ENCODE measurements at places on chromosomes 2 and 18. TPM values are rescaled to one million over a fixed set of nuclear protein-coding genes. Genes with fewer than 3 reads are reported as not detected.

DNA sequence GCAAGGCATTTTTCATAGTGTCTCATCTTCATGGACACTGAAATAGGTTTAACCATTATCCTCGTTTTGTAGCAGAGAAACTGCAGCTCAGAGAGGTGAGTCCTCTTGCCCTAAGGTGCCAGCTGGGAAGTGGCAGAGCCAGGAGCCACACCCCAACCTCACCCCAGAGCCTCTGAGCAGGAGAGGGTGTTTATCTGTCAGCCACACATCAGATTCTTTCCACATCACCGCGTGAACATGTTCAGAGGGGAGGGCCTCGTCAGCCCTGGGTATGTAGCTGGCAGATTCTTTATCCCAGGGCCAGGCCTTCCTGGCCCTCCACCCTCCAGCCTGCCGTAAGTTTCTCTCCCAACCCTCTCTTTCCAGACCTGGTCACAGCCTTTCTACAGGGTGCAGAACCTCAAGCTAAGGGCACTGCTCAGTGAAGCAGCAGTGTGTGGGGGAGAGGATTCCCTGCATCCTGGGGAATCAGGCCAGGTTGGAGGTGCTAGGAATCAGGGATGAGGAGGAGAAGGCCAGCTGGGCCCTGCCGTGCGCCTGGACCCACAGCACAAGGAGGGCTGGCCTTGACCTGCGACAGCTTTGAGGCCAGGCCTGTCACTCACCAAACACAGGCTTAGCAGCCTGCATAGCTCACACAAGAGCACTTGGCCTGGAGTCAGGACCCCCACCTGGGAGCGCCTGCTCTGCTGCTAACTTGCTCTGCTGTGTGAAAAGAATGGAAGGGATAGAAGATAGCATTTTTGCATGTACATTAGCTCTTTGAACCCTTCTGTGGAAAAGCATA lies 111.3 kb upstream of the MCFD2 start:
- no peaks in the 10 kb centered on the region for H3K4me1 ChIP-seq
- no peaks in the 10 kb centered on the region for H3K36me3 ChIP-seq
- no peak overlapping the region for H3K27ac ChIP-seq
- no peak for DNase-seq

DNA sequence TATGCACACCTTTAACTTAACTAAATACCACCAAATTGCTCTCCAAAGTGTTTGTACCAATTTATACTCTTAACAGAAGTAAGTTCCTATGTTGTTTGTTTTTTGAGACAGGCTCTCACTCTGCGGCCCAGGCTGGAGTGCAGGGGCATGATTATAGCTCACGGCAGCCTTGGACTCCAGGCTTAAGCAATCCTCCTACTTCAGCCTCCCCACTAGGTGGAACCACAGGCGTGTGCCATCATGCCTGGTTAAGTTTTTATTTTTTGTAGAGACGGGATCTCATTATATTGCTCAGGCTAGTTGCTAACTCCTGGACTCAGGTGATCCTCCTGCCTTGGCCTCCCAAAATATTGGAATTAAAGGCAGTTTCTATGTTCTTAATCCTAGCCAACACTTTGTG lies 13.1 kb upstream of the NAB1 start:
- no peak overlapping the region for H3K4me3 ChIP-seq
- no peaks in the 10 kb centered on the region for H3K27me3 ChIP-seq
- H3K36me3 ChIP-seq: no peaks in the 10 kb centered on the region
- no peaks in the 10 kb centered on the region for H3K4me1 ChIP-seq
- H3K27ac ChIP-seq: no peak overlapping the region
- no peak for DNase-seq

GRCh38 chr2:161766334-161766733 lies 142.1 kb downstream of the SLC4A10 start:
- no peaks in the 10 kb centered on the region for H3K4me1 ChIP-seq
- H3K27ac ChIP-seq: no peak overlapping the region
- no peaks in the 10 kb centered on the region for H3K27me3 ChIP-seq

DNA sequence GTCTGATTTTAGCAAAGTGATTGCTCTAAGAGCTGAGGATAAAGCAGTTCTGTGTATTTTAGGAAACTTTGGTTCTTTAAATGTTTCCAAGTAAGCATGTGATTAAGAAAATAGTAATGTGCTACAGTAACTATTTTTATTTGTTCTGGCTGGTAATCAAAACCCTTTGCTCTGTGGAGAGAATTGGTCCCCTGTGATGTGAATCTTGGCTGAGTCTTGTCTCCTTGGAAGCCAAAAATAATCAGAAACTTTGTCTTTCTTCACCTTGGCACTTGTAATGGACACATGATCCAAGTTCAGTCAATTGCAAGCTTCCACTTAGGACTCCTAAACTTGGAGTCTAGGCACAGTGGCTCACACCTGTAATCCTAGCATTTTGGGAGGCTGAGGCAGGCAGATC lies 422.7 kb upstream of the CDH20 start:
- H3K4me1 ChIP-seq: no peaks in the 10 kb centered on the region
- H3K27me3 ChIP-seq: no peaks in the 10 kb centered on the region
- H3K27ac ChIP-seq: no peak overlapping the region
- no peaks in the 10 kb centered on the region for H3K36me3 ChIP-seq

- no peak overlapping the region for H3K27ac ChIP-seq
- no peaks in the 10 kb centered on the region for H3K36me3 ChIP-seq
- no peaks in the 10 kb centered on the region for H3K4me1 ChIP-seq
- no peaks in the 10 kb centered on the region for H3K27me3 ChIP-seq
- H3K4me3 ChIP-seq: no peak overlapping the region
These were observed 151.1 kb downstream of the FHOD3 start for GRCh38 chr18:36448384-36449290.

DNA sequence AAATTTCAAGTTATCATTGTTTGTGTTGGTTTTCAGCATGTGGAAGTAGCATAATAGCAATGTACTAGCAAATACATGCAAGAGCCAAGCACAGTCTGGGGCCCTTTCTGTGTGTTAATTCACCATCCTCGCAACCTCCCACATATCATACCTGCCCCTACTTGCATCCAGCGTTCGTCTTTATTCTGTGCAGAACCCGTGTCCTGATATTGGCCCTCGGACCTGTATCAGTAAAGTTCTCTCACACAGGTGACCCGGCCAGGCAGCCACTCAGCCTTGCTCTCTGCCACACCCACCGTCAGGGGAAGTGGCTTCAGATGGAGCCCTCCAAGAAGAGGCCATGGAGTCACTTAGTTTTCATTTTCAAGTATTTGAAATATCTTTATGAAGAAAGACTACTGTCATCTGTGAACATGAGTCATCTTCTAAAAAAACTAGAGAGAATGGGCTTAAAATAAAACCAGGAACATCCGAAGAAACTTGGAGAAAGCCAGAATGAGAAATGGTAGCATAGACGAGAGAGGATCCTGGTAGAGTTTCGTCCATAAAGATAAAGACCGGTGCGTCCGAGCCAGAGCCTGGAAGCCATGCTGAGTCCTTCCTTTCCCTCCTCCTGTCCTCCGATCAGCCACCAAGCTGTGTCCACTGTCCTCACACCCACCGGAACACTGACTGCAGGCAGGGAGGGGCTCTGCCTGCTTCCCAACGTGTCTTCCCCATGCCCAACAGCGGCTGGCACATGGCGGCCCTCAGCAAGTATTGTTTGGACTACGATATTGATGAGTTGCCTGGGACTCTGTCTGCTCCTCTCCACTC lies 57.3 kb upstream of the RPL31 start:
- no peaks in the 10 kb centered on the region for H3K27me3 ChIP-seq
- H3K27ac ChIP-seq: no peak overlapping the region
- no peaks in the 10 kb centered on the region for H3K36me3 ChIP-seq
- no peak overlapping the region for H3K4me3 ChIP-seq
- no peaks in the 10 kb centered on the region for H3K4me1 ChIP-seq

- H3K27ac ChIP-seq: no peak overlapping the region
- H3K27me3 ChIP-seq: no peaks in the 10 kb centered on the region
- no peaks in the 10 kb centered on the region for H3K4me1 ChIP-seq
- H3K4me3 ChIP-seq: no peak overlapping the region
- no peaks in the 10 kb centered on the region for H3K36me3 ChIP-seq
These were observed 55.2 kb upstream of the BCL11A start for GRCh38 chr2:60608679-60609078.

DNA sequence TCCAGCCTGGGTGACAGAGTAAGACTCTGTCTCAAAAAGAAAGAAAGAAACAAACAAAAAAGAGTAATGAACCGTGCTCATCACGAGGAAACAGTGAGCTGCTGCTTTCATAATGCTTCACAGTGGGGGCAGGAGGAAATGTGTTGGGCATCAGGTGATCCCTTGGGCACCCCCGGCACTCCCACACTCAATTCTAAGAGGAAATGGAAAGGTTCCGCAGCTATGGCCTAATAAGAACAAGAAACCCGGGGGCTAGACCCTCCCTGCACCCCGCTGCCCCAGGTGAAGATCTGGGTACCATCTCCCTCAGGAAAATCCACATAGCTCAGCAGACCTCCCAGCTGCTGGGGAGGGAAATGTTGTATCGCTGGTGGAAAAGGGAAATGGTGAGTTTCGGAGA lies 118.9 kb downstream of the LPIN1 start:
- H3K36me3 ChIP-seq: no peaks in the 10 kb centered on the region
- no peaks in the 10 kb centered on the region for H3K4me1 ChIP-seq
- no peak overlapping the region for H3K4me3 ChIP-seq
- no peak overlapping the region for H3K27ac ChIP-seq
- DNase-seq: no peak

DNA sequence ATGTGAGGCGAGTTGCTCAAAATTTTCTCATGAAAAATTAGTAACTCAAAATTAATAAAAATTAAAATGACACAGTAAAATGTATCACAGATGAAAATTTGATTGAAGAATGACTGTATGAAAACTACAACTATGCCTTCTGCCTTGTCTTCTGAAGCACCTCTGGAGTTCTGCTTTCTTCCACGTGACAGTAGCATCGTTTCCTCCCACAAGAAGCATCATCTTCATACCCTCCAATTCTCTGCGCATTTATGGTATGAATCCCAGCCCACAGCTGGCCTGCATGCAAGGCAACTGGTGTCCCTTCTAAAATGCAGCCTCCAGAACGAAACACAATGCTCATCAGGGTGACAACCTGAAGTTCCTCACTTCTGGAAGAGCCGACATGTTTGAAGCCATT lies 189.9 kb downstream of the MYO1B start:
- no peak overlapping the region for H3K4me3 ChIP-seq
- no peak overlapping the region for H3K27ac ChIP-seq
- H3K27me3 ChIP-seq: no peaks in the 10 kb centered on the region
- no peak for DNase-seq
- H3K36me3 ChIP-seq: no peaks in the 10 kb centered on the region

- H3K4me1 ChIP-seq: no peaks in the 10 kb centered on the region
- no peak overlapping the region for H3K4me3 ChIP-seq
- H3K27ac ChIP-seq: no peak overlapping the region
- H3K36me3 ChIP-seq: no peaks in the 10 kb centered on the region
These were observed 110.8 kb downstream of the MCFD2 start for GRCh38 chr2:46804794-46805193.

DNA sequence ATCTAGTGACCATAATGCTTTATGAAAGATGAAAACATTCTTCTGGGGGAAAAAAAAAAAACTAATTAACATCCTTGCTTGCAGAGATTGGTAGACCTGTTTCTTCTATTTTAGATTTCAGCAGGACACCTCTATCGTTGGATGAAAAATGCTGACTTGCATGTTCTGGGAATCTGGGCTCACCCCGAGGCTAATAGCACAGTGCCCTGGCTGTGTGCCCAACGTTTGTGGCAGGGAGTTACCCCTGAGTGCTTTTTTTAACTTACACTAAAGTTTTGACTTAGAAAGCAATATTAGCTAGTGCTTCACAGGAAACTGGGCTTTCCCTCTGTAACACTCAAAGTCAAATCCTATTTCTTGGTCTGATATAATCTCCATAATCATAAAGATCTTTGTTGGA lies 233.2 kb downstream of the SLC8A1 start:
- H3K27ac ChIP-seq: no peak overlapping the region
- no peak for DNase-seq
- H3K4me3 ChIP-seq: no peak overlapping the region
- H3K36me3 ChIP-seq: no peaks in the 10 kb centered on the region
- no peaks in the 10 kb centered on the region for H3K4me1 ChIP-seq

GRCh38 chr2:186605041-186605440 lies 15.2 kb downstream of the ITGAV start:
- no peaks in the 10 kb centered on the region for H3K27me3 ChIP-seq
- no peak overlapping the region for H3K4me3 ChIP-seq
- no peaks in the 10 kb centered on the region for H3K36me3 ChIP-seq
- no peaks in the 10 kb centered on the region for H3K4me1 ChIP-seq
- no peak overlapping the region for H3K27ac ChIP-seq

GRCh38 chr2:186751078-186751477 lies 57.2 kb downstream of the FAM171B start:
- no peak overlapping the region for H3K27ac ChIP-seq
- H3K4me1 ChIP-seq: no peaks in the 10 kb centered on the region
- DNase-seq: no peak
- no peaks in the 10 kb centered on the region for H3K36me3 ChIP-seq

- H3K4me3 ChIP-seq: no peak overlapping the region
- H3K36me3 ChIP-seq: no peaks in the 10 kb centered on the region
- no peaks in the 10 kb centered on the region for H3K4me1 ChIP-seq
- H3K27me3 ChIP-seq: no peaks in the 10 kb centered on the region
- no peak overlapping the region for H3K27ac ChIP-seq
These were observed 234.0 kb downstream of the EPHA4 start for GRCh38 chr2:221337957-221338685.

GRCh38 chr2:239178484-239178883 lies 222.3 kb downstream of the HDAC4 start:
- no peaks in the 10 kb centered on the region for H3K27me3 ChIP-seq
- no peak overlapping the region for H3K27ac ChIP-seq

DNA sequence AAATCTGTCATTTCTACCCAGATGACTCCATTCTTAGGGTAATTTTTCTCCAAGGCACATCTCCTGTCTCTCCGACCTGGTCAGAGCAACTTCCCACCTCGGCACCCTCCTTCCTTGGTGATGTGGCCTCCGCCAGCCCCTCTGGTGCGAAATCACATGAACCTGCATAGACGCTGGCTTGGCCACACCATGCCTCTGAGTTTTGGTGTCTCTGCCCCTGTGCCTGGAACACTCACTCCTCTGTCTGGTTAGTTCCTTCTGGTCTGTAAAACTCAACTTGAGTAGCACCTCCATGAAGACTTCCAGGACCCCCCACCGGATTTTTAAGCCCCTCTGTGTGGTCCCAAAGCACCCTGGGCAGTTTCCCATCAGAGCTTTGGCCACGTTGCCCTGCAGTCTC lies 83.2 kb upstream of the OTOS start:
- no peak overlapping the region for H3K4me3 ChIP-seq
- no peak for DNase-seq
- no peaks in the 10 kb centered on the region for H3K27me3 ChIP-seq
- no peaks in the 10 kb centered on the region for H3K4me1 ChIP-seq
- H3K36me3 ChIP-seq: no peaks in the 10 kb centered on the region
- no peak overlapping the region for H3K27ac ChIP-seq

- H3K4me1 ChIP-seq: no peaks in the 10 kb centered on the region
- no peaks in the 10 kb centered on the region for H3K36me3 ChIP-seq
- no peak overlapping the region for H3K27ac ChIP-seq
These were observed 307.3 kb downstream of the GBX2 start for GRCh38 chr2:235860871-235861270.

The WDR12 gene
- 8.9 TPM for total RNA-seq

The CCDC74B gene
- 21.7 TPM for total RNA-seq

The FLACC1 gene
- 0.97 TPM for total RNA-seq

The CYBRD1 gene
- 130 TPM for total RNA-seq

The ARL4C gene
- total RNA-seq: 8.5 TPM

The TSPYL6 gene
- 16.8 TPM for total RNA-seq

The RAD51AP2 gene
- 4.2 TPM for total RNA-seq

All from prostate gland (tissue), 2 donors.